Activated CD8-positive, alpha-beta memory T cell treated with anti-CD3 and anti-CD28 coated beads for 1 hour (primary cell): ENCODE measurements at places on chromosomes 7 and 10.

- peak; percentile 32 for DNase-seq
Measured at GRCh38 chr10:45000752-45001380, at the start of gene ZNF22. Gene ZNF22 (plus strand): TSS chr10:45000923. CDS start chr10:45003369, 2,446 bp downstream.

- DNase-seq = no peak
Measured at GRCh38 chr10:7085147-7085912, 325.5 kb downstream of the SFMBT2 start.

DNA sequence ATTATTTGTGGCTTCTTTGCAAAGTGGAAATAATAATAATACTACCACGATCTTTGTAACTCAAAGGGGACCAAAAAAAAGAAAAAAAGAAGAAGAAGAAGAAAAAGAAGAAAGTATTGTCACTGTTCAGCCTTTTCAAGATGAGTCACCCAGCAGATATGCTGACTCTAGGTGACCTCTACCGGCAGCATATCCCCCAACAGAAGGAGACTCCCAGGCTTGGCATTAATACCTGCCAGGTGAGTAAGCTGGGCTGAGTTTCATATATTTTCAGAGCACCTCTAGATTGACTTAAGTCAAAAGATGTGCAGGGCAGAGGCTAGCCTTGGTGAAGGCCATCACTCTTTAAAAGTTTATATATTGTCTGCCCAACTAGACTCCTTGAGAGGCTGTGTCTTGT is 30.4 kb upstream of the GPR26 start:
- DNase-seq = no peak

DNA sequence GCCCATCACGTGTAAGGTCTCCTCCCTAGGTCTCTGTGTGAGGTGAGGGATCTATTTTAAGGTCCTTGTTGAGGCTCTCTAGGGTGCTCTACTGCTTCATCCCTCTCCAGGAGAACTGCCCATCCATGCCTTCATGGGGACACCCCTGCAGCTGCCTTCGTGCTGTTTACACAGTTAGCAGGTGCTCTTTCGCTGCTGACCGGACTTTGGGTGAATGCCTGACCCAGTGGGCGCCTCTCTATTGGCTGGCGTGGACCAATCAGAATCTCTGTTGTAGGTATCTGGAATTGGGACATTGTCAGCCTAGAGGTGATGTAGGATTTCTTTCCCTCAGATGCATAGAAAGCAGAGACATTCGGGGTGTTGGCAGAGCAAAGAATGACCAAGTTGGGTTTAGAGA is 38.7 kb upstream of the HMX3 start:
- DNase-seq = no peak

- DNase-seq = no peak
Measured at GRCh38 chr10:5828725-5829124, 15.5 kb upstream of the GDI2 start.

- DNase-seq = no peak
Measured at GRCh38 chr7:38525857-38526256, 105.3 kb downstream of the AMPH start.

GRCh38 chr10:101710059-101710695 is 15.2 kb upstream of the FBXW4 start:
- DNase-seq = no peak

GRCh38 chr7:135277161-135277560 is 43.5 kb downstream of the STRA8 start:
- DNase-seq = no peak

DNA sequence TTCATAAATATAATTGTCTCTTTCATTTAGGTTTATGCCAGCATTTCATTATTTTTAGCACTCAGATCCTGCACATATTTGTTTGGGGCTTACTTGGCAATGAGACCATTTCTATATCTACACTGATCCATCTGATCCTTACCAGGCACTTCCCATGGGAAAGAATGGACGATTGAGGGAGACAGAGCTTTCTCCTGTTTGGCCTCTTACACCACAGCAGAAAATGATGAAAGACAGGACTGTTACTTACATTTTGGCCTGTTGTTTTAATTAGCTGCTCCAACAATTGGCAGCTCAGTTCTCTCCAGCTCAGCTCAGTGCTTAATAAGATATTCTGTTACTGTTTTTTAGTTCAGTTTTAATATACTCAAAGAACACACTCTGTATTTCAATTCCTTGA is 77.6 kb upstream of the RSU1 start:
- no peak for DNase-seq

GRCh38 chr7:148056406-148056805 is 534.2 kb upstream of the C7orf33 start:
- DNase-seq = no peak

DNA sequence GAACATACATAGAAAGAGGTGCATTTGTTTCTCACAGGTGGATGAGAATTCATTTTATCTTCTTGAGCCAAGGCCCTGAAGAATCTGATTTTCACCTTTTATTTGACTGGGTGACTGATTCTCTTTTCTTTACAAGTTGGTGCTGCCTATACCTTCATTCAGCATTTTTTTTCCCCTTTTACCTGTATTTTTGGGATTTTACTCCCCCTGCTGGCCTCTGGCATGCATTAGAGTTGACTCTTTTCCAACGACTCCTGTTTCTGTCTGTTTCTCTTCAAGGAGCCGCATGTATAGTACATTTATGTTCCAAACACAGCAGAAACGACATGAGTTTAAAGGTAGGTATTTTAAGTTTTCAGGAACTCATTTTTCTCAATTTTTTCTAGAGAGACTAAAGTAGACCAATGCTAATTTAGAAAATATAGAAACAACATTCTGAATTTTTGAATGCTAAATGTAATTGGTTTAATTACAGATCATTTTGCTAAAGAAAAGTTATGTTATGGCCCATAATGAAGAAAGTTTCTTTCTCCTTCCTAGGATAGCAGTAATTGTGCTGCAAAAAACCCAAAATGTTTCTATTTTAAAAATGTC is 149.8 kb upstream of the HDAC9 start:
- no peak for DNase-seq

GRCh38 chr7:665736-666453 is 60.6 kb upstream of the DNAAF5 start:
- no peak for DNase-seq

DNA sequence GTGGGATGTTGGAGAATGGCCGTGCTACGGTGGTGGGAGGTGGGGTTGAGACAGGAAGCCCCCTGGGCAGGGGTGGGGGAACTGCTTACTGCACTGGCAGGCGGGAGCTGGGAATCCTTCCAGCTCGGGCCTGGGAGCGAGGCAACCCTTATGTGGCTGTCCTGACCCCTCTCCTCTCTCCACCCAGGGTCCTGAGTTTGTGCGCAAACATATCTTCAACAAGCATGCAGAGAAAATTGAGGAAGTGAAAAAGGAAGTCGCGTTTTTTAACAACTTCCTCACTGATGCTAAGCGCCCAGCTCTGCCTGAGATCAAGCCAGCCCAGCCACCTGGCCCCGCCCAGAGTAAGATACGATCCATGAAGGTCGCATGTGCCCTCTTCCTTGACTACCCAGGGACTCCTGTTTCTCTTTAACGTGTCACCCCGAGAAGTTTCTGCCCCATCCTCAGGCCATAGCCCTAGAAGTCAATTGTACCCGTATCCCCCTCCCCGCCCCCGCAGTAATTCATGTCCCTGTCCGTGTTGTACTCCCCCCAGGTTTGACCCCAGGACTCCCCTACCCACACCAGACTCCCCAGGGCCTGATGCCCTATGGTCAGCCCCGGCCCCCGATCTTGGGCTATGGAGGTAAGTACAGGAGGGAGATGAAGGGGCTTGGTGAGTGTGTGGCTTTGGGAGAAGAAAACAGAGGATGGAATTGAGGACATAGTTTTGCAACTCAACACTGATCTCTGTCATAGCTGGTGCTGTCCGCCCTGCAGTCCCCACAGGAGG is 1.8 kb downstream of the UFSP1 start:
- no peak for DNase-seq

DNA sequence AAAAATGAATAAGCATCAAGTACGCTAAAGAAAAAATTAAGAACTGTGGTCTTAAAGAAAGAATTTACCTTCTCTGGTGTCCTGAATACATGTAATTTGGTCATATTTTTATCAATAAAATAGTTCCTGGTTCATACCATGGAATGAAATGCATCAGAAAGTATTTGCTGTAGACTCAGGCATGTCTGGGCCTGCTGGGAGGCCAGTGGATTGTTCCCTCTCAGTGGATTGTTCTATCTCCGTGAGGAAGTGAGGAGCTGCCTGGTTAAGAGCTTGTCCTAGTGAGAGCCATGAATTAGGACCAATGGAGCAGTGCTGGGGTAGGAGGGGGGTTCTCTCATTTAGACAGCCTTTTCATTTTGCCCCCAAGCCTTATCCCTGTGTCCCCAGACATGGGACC is 211.7 kb upstream of the HABP2 start:
- no peak for DNase-seq

GRCh38 chr10:117412469-117413010 is 37.3 kb upstream of the PDZD8 start:
- DNase-seq = no peak

- no peak for DNase-seq
Measured at GRCh38 chr10:59387951-59388670, 25.8 kb upstream of the FAM13C start.

DNA sequence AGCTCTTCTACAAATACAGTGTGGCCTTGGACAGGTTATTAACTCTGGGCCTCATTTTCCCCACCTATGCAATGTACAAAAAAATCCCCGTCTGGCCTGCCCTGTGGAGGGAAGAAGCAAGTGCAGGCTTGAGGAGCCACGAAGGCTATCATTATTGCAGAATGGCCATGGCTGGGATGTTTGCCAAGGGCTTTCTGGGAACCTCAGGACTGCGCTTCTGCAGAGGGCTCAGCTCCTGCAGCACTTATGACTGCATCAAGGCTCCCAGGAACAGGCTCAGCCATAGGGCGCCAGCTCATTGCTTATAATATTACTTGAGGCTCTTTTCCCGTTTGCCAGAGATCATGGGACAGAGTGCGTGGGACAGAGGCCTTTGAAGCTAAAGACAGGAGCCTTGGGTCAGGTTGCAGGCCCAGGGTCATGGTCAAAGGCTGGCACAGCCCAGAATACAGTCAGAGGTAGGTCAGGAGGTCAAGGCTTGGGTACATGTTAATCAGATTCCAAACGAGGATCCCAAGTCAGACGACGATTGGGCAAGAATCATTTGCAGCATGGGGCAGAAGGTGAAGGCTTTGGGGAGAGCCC is 20.6 kb upstream of the C10orf105 start:
- no peak for DNase-seq

- no peak for DNase-seq
Measured at GRCh38 chr10:133592716-133593115, 27.3 kb upstream of the SYCE1 start.

- DNase-seq = no peak
Measured at GRCh38 chr10:46287846-46288477, 1.2 kb downstream of the ANTXRL start.

DNA sequence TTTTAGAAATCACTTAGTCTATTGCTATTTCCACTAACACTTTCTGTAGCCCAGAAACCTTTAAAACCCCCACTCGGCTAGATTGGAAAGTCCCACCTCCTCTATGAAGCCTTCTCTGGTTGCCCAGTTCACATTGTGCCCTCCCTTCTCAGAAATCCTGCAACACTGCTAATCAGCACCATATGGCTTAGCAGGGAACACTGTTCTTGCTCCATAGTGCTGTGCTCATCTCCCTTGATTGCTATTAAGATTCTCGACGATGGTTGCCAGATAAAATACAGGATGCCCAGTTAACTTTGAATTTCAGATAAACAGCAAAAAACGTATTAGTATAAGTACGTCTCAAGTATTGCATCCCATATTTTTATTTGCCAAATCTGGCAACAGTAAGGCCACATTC is 40.1 kb upstream of the XPNPEP1 start:
- no peak for DNase-seq

DNA sequence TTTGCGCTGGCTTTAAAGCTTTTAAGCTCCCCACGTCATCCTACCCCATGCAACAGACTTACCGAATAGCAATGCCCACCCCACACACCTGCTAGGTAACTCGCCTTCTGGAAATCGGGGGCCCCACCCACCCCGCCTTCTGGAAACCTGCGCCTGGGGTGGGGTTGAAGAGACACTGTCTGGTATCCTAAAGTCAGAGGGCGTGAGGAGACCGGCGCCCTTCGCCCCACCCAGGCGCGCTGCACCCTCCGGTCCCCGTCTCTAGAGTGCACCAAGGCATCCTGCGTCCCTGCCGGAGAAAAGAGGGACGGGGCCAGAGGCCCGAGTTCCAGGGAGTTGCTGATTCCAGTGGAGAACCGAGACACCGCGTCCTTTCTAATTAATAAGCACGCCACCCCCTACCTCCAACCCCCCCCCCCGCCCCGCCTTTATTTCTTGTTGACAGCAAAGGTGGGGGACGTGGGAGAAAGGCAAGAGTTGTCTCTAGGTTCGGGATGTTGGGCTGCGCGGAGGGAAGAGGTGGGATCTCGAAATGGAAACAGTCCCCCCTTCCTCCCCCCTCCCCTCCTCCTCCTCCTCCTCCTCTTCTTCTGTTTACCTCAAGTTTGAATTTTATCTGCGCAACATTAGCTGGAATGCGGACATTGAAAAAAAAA is 220.9 kb upstream of the MKLN1 start:
- DNase-seq = no peak

- DNase-seq = no peak
Measured at GRCh38 chr10:63318491-63318890, 147.3 kb downstream of the JMJD1C start.

DNA sequence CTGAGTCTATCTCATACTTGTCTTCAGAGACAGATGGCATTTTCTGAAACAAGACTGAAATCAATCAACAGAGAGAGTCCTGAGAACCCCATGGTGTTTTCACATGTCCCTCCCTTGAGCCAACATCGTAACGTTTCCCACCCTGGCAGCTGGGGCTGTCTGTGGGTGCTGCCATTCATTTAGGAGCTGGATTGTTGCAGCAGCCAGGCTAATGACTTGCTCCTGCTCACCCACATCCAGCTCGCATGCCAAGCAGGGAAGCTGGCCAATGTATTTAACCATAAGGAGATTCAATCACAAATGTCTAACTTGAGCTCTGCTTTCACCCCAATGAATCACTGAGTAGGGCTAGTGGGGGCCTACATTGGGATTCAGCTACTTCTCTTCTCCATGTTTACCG is 146.1 kb downstream of the ADRA2A start:
- no peak for DNase-seq

GRCh38 chr10:36888925-36889573 is 236.3 kb upstream of the ANKRD30A start:
- no peak for DNase-seq
